Activated CD4-positive, CD25-positive, alpha-beta regulatory T cell (primary cell): ENCODE measurements at places on chromosomes 12 and 14.

- DNase-seq: no peak
These were observed 8.4 kb downstream of the KIF26A start for GRCh38 chr14:104146651-104147345.

- no peak for DNase-seq
These were observed 33.9 kb downstream of the SLC39A9 start for GRCh38 chr14:69432364-69432763.

DNA sequence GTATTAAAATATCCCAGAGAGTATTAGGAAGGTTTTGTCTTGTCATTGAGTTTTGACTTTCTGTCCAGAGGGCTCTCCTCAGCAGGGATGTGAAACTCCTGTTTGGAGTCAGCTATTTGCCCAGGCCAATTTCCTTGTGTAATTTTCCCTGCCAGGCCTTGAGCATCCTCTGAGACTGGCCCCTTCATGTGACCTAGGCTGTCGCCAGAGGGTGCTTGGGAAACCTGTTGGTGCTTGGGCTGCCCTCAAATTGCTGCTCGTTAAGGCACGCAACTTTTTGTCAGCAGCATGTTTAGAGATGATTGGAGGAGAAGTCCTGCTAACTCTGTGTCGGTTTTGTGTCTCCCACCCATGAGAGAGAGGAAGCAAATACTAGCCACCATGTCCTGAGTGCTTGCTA, 39.1 kb downstream of the IQSEC3 start:
- DNase-seq: no peak

GRCh38 chr14:49975276-49975675, 82.4 kb downstream of the ARF6 start:
- no peak for DNase-seq

DNA sequence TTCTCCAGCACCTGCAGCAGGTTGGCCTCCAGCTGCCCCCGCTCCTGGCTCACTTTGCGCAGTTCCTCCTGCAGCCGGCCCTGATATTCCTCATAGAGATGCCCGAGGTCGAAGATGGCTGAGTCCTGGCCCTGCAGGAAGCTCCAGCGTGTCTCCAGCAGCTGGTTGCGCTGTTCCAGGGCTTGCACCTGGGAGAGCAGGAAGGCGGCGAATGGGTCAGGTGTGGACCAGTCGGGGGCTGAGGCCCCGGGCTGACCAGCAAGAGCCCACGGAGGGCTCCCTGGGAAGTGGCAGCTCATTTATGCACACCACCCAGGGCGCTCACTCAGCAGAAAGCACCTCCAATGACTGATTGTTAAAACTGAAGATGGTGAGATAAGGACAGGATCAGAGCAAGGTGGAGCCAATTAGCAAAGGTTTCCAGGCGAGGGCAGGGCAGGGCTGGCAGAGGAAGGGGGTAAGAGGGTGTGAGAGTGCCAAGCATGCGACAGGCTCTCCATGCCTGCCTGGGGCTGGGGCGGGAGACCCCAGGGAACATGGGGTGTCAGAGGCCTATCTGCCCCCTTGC, 6.3 kb downstream of the KRT80 start:
- DNase-seq: no peak

- DNase-seq: no peak
These were observed 181.6 kb downstream of the STXBP6 start for GRCh38 chr14:24868389-24868788.
